Pancreas (tissue), 10 donors: ENCODE measurements at places on chromosomes 6 and 20. TPM values are rescaled to one million over a fixed set of nuclear protein-coding genes. Genes with fewer than 3 reads are reported as not detected.

GRCh38 chr20:16537025-16537665 is 36.1 kb downstream of the KIF16B start:
- no peaks in the 10 kb centered on the region for H3K4me1 ChIP-seq
- DNase-seq, result no peak
- H3K27me3 ChIP-seq, result no peaks in the 10 kb centered on the region
- no peak overlapping the region for H3K27ac ChIP-seq
- H3K36me3 ChIP-seq, result no peaks in the 10 kb centered on the region
- H3K4me3 ChIP-seq, result no peak overlapping the region

- no peak overlapping the region for H3K4me3 ChIP-seq
- no peak overlapping the region for H3K27ac ChIP-seq
- H3K27me3 ChIP-seq, result no peaks in the 10 kb centered on the region
- H3K4me1 ChIP-seq, result no peaks in the 10 kb centered on the region
- no peak for DNase-seq
Observed at GRCh38 chr20:40781327-40782042, 92.4 kb upstream of the MAFB start.

DNA sequence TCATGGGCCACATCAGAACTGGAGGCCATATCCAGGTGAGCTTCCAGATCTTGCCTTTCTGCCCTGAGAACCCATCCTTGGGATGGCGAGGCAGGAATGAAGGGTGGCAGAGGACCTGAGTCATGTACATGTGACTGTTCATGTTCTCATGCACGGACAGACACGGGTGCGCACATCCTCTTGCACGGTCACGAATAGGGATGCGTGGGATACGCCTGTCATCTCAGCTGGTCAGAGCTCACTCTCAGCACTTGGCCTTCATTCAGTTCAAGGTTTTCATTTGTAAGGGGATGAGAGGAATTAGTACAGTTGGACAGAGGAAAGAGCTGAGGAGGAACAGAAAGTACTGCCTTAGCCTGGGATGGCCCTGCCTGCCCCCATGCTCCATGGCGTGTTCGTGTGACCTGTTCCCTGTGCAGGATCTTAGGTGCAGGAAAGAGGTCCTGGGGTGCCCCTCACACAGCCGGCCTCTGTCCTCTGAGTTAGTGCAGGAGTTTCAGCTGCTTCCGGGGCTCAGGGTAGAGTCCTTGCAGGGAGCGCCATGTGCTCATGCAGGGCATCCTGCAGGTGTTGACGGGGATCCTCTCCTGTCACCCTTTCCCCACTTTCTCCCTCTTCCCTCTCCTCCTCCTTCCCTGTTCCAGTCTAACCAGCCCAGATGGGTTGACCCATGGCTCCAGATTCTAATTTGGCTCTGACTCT is 173.4 kb downstream of the DTNBP1 start:
- no peaks in the 10 kb centered on the region for H3K4me1 ChIP-seq
- H3K4me3 ChIP-seq, result no peak overlapping the region
- H3K27ac ChIP-seq, result no peak overlapping the region

GRCh38 chr20:37519508-37520418 is 1.3 kb upstream of the NNAT start:
- no peak for DNase-seq
- no peaks in the 10 kb centered on the region for H3K27me3 ChIP-seq
- H3K4me1 ChIP-seq, result no peaks in the 10 kb centered on the region
- no peak overlapping the region for H3K4me3 ChIP-seq
- H3K36me3 ChIP-seq, result peaks cover 7% of the 10 kb centered on the region

Gene ID4
- polyA plus RNA-seq, result 12.4 TPM

DNA sequence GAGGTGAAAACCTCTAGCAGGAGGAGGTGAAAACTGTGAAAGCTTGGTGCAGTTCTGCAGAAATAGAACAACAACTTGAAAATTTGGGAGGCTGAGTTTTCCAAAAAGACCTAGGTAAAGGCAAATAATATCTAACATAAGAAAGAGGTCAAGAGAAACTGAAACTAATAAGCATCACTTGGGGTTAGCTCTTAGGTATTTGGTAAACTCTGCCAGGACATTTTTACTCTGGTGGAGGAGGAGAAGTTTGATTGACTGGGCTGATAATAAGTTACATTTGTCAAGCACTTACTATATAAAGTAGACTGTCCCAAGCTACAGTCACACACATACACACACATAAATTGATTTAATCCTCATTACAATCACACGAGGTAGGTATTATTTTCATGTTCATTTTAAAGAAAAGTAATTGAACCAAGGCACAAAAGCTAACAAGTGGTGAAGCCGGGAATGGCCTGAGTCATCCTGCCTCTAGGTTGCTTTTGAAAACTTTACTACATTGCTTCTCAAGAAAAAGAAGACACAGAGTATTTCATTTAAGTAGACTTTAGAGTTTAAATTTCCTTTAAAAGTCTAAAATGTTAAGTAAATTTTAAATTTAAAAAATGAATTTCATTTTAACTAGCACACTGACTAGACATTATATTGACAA is 275.5 kb downstream of the PTPRK start:
- no peaks in the 10 kb centered on the region for H3K4me1 ChIP-seq
- H3K27me3 ChIP-seq, result no peaks in the 10 kb centered on the region
- no peak overlapping the region for H3K27ac ChIP-seq
- no peak overlapping the region for H3K4me3 ChIP-seq

DNA sequence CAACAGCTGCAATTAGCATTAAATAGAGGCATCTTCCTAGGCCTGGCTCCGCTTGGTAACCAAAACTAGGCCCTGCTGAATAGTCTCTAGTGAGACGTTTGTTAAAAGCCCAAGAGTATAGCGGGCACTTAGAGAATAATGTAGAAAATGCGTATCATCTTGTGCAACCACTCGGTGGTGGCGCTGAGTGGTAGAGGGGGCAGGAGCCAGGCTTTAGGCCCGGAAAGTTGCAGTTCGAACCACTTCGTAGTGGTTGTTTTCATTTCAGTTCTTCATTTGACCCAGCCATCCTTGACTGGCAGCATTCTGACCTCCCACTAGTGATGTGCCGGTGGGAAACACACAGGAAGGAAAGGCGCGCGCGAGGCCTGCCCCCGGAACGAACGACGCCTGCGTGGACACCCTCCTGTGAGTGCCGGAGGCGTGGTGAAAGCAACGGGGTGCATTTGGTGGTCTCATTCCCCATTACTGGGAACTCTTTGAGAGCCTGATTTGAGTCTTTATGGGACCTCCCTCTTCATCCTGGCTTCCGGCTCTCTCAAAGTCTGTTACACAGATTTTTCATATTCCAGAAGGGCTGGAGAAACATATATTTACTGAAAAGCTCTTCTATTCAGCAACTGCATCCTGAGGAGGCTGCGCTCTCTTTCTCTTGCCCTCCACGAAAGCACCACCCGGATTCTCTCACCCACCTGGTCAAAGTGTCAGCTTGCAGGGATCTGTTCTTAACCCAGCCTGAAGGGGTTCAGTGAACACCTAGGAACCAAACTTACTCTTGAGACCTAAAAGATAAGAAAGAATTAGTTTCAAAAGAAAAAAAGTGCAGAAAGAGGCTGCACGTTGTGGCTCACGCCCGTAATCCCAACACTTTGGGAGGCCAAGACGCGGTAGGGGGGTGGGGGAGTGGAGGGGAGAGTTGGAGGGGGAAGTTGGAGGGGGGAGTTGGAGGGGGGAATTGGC is 18.2 kb downstream of the GPX5 start:
- no peaks in the 10 kb centered on the region for H3K4me1 ChIP-seq
- no peaks in the 10 kb centered on the region for H3K27me3 ChIP-seq
- H3K36me3 ChIP-seq, result no peaks in the 10 kb centered on the region
- H3K27ac ChIP-seq, result no peak overlapping the region
- H3K4me3 ChIP-seq, result no peak overlapping the region
